ENCODE measurements at places on chromosomes 13 and 19.

DNA sequence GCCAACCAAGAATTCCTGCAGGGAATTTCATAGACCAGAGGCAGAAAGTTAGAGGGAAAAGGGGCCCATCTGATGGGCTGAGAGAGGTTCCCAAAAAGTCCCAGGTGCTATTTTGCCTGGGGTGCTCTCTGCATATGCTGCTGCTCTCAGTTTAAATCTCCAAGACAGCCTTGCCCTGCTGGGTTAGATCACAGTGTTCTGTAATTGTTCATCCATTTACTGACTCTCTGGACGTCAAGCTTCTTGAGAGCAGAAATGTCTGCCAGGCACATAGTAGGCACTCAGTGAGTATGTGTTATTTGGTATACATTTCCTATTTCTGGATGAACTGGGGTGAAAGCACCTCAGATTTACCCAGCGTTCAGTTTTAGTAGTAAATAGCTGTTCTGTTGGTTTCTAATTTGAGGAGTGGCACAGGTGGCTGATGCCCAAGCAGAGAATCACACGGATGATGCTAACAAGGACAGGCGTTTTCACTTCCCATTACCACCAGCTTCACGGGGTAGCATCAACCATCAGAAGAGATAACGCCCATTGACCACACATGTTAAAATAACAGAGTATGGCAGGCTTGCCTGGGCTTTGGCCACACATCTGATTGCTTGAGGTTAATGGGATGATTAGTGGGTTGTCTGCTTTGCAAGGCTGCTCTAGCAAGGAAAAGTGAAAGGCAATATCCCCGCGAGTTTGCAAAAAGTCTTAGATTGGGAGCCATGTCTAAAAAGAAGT, 161.1 kb downstream of the SLC7A1 start:
- DNase-seq = no peak

GRCh38 chr13:42880056-42880605, 98.7 kb downstream of the FAM216B start:
- no peak for DNase-seq

GRCh38 chr13:24922387-24922744, 158.4 kb downstream of the RNF17 start:
- DNase-seq = no peak

DNA sequence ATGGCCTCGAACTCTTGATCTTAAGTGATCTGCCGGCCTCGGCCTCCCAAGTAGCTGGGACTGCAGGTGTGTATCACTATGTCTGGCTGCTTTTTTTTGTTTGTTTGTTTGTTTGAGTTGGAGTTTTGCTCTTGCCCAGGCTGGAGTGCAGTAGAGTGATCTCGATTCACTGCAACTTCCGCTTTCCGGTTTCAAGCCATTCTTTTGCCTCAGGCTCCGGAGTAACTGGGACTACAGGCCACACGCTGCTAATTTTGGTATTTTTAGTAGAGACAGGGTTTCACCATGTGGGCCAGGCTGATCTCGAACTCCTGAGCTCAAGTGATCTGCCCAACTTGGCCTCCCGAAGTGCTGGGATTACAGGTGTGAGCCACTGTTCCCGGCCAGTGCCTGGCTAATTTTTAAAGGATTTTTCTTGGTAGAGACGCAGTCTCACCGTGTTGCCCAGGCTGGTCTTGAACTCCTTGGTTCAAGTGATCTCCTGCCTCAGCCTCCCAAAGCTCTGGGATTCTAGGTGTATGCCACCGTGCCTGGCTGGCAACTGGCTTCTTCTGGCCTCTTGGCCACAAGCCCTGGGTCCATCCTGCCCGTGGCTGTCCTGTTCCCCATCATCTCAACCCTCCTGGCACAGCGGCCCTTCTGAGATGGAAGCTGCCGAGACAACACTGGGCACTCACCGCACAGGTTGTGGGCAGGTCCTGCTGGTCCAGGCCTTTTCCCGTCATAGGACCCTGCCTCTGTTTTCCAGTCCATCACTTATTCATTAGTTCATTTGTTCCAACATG, 11.5 kb downstream of the TECR start:
- DNase-seq = no peak

DNA sequence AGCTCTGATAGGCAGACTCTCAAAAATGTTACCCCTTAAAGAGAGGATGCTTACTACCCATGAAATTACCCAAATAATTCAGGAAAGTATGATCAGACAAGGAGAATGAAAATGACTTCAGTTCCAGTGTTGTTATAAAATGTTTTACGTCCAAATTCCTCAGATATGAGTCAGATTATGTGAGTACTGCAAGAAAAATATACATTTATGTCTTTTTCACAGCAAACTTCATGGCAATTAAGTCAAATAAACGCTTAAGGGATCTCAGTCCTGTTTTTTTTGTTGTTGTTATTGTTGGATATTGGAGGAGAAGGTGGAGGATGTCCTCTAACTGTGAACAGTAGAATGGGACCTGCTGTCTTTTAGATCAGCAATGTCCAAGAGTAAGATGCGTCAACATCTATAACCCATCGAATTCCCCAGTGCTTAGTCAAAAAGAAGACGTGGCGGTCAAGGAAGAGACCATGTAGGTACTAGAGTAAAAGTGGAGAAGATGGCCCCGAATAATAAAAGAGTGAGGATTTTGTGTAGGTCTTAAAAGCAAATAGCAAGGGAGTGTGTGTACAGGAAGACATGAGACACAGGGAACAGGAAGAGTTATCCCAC, 215.4 kb upstream of the IRS2 start:
- DNase-seq = no peak

- DNase-seq = no peak
These were observed 51.3 kb downstream of the GPALPP1 start for GRCh38 chr13:45040622-45041021.

- no peak for DNase-seq
These were observed 138.5 kb downstream of the RBM26 start for GRCh38 chr13:79267560-79267959.

DNA sequence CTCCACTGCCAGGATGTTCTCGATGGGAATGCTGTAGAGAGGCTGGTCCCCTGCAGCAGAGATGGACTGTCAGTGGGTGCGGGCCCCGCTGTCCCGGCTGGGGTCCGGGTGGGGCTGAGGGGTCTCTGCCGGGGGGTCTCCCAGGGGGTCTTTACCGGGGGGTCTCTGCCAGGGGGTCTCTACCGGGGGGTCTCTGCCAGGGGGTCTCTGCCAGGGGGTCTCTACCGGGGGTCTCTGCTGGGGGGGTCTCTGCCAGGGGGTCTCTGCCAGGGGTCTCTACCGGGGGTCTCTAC, 25.7 kb upstream of the C13orf46 start:
- DNase-seq = no peak

DNA sequence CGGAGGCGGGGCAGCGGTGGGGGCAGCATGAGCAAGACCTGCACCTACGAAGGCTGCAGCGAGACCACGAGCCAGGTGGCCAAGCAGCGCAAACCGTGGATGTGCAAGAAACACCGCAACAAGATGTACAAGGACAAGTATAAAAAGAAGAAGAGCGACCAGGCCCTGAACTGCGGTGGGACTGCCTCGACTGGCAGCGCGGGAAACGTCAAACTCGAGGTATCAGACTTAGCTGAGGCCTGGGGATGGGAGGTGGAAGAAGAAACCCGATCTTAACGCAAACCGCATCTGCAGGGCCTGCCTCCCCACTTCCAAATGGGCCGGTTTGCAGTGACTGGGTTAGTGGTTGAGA, 693 bp downstream of the RFXAP start:
- peak; percentile 12 for DNase-seq

GRCh38 chr19:30518965-30519606, 146.9 kb downstream of the ZNF536 start:
- no peak for DNase-seq

GRCh38 chr13:29402166-29402636, 193.3 kb downstream of the SLC7A1 start:
- DNase-seq = no peak

Data from CD4-positive, alpha-beta T cell treated with Interleukin-15 for 4 hours (primary cell).